ENCODE measurements at places on chromosomes 3 and 15.

DNA sequence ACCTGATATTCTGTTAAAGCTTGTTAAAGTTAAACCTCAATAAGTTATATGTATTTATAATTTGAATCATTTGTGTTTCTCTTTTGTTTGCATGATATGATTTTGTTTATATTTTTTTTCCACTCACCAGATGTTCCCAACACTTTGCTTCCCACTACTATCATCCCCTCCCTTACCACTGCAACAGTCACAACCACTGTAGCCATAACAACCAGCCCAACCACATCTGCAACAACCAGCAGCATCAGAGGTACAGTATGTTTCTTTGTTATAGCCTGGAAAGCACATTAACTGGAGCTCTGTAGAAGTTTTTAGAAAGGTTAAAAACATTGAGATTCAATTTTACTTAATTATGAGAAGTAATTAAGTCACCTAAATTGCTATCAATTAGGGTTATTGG is 1011.9 kb downstream of the VGLL3 start:
- no peak for DNase-seq

- no peak for DNase-seq
Observed at GRCh38 chr3:136708333-136708985, 43.7 kb downstream of the STAG1 start.

GRCh38 chr3:148343416-148343815 is 354.3 kb upstream of the AGTR1 start:
- no peak for DNase-seq

DNA sequence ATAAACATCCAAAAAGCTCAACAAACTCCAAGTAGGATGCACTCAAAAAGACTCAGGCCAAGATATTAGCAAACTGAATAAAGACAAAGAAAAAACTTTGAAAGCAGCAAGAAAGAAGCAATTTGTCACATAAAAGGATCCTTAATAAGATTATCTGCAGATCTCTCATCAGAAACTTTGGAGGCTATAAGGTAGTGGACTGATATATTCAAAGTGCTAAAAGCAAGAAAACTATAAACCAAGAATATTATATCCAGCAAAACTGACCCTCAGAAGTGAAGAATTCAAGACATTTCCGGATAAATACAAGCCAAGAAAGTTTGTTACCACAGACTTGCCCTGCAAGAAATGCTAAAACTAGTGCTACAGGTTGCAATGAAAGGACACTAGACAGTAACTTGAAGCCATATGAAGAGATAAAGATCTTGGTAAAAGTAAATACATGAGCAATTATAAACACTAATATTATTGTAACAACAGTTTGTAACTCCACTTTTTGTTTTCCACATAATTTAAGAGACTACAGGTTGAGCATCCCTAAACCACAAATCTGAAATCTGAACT is 23.6 kb downstream of the C3orf33 start:
- no peak for DNase-seq

- DNase-seq = no peak
Observed at GRCh38 chr15:58830556-58830955, 59.5 kb downstream of the MINDY2 start.

GRCh38 chr3:194370753-194371152 is 1.2 kb upstream of the LRRC15 start:
- DNase-seq = no peak

GRCh38 chr3:142963234-142963515 is 299 bp downstream of the PAQR9 start:
- DNase-seq = no peak

Data from amniotic stem cell (primary cell).